ENCODE measurements at places on chromosomes 7 and 10.
A peak's percentile ranks its signal among the peaks of the same experiment; 100 is the strongest.

- no peak for DNase-seq
Observed at GRCh38 chr10:118523775-118524174, 71.7 kb downstream of the PRLHR start.

- DNase-seq: no peak
Observed at GRCh38 chr10:78794736-78795455, 273.9 kb upstream of the ZMIZ1 start.

- no peak for DNase-seq
Observed at GRCh38 chr7:93047514-93048099, 70.2 kb downstream of the SAMD9 start.

- peak; percentile 7 for DNase-seq
Observed at GRCh38 chr7:27899601-27900000, 159.6 kb downstream of the TAX1BP1 start.

GRCh38 chr10:92413011-92413410, 122.0 kb downstream of the MARCHF5 start:
- no peak for DNase-seq

DNA sequence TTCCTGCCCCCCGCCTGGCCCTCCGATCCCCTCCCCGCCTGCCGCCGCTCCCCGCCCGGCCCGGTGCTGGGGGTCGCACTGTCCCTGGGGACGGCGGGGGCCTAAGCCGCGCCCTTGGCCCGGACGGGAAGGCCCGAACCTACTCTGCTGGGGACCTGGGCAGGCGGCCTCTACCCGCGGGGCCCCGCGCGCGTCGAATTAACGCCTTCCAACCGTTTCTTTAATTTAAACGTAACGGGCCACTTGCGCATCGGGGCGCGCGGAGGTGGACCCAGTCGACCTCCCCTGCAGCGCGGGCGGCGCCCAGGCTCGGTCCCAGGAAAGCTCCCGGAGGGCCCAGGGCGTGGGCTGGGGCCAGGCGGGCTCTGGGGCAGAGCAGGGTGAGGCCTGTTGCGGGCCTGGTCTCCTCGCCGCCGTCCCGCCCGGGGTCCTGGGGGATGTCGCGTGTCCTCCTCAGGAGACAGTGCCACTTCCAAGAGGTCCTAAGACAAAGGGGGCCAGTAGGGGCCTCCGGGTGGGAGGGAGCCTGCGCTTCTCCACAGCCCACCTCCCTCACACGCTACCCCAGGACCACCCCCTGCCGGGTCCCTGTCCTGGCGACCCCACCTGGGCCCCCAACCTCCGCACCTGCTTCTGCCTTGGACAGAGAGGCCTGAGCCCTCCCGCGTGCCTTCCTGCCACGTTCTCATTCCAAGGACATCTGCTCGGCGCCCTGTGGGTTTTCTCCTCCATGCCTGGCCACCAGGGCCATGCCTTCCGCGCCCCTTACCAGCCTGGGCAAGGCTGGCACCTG, 658 bp upstream of the PTPRN2 start:
- DNase-seq: no peak

DNA sequence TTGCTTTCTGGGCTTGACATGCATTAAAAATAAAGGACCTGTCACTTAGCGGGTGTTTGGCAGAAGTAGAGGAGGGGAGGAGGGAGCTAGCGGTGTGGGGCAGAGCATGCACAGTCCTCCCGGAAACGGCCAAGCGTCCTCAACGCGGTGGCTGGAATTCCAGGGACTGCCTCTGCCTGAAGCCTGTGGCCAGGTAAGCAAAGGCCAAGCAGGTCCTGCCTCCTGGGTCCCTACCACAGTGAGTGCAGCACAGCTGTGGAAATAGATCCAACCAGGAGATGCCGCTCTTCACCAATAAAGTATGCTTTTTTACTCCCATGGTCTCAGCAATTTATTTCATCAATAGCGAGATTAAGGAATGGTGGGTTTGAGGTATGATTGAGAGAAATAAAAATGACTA, 323.4 kb downstream of the WDR37 start:
- DNase-seq: no peak

GRCh38 chr10:129660569-129660968, 193.5 kb downstream of the MGMT start:
- DNase-seq: no peak

- no peak for DNase-seq
Observed at GRCh38 chr10:114974625-114975024, 36.6 kb downstream of the TRUB1 start.

GRCh38 chr10:34816085-34816496, 995 bp upstream of the PARD3 start:
- no peak for DNase-seq

- no peak for DNase-seq
Observed at GRCh38 chr10:106519376-106520030, 645.0 kb downstream of the SORCS1 start.

- peak; percentile 24 for DNase-seq
Observed at GRCh38 chr10:92573091-92573797, 649 bp downstream of the IDE start.

DNA sequence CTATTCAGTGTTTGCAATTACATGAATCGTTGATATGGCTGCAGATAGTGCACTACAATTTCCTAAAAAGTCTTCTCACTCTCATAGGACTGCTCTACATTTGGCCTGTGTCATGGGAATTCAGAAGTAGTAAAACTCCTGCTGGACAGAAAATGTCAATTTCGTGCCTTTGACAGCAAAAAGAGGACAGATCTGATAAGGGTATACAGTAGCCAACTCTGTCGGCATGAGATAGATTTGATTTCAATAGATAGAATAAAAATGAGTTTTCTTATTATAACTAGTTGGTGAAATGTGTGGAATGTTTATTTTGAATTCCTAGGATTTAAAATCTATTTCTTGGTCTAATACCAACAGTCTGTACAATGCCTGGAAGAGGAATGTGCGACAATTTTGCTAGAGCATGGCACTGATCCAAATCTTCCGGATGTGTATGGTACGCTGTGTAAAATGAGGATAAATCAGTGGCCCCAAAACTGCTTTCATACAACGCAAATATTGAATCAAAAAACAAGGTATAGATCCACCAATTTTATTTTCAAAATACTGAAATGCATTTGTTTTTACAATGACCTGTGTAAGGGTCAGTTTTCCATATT, 133.5 kb upstream of the CDK13 start:
- DNase-seq: no peak

GRCh38 chr10:94042834-94043175, 49.1 kb downstream of the PLCE1 start:
- no peak for DNase-seq

GRCh38 chr7:3955751-3956696, 655.0 kb downstream of the SDK1 start:
- DNase-seq: no peak

DNA sequence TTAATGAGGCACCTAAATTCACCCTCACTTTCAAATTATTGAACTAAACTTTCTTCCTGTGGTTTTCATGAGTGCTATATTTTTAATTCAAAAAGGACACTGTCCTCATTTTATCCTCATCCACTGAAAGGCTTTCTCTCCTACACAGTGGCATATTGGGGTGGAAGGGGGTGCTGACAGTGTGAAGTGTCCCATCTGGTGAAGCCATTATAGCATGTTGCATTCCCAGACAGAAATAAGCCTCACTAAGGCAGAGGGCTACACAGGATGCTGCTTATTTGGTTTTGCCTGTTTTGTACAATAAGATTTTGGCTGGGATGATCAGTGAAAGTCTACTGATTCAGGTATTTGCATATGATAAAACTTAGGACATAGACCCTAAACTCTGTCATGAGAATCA, 82.4 kb upstream of the INHBA start:
- no peak for DNase-seq

DNA sequence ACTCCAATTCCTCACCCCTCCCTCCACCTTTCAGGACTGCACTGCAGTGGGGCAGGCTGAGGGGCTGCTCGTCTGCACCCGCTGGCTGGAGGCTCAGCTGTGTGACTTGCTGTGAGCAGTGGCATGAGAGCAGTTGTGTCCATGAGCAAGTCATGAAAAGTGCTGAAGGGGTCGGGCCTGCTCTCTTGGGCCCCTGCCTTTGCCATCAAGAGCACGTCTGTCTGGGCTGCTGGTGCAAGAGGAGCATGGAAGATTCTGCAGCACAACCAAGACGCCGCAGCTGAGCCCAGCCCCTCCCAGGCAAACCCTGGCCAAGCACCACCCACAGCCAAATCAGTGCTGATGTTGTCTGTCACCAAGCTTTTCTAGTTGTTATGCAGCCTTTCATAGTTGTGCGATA, 284.3 kb downstream of the TCERG1L start:
- no peak for DNase-seq

DNA sequence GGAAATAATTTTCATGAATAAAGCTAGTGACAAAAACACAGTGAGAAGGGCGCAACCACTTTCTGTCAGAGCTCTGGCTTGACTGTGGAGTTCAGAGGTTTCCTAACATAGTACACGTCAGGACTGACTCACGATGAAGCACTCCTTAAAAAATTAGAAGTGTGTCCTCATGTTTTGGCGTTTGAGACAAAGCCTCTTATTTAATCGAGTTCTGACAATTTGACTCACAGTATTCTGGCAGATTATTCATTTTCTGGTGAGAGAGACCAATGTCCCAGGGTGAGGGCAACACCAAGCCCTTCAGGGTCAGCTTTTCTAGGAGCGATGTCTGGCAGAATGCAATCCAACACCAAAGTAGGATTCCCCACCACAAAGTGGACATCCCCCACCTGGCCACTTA, 108.7 kb downstream of the DIP2C start:
- no peak for DNase-seq

DNA sequence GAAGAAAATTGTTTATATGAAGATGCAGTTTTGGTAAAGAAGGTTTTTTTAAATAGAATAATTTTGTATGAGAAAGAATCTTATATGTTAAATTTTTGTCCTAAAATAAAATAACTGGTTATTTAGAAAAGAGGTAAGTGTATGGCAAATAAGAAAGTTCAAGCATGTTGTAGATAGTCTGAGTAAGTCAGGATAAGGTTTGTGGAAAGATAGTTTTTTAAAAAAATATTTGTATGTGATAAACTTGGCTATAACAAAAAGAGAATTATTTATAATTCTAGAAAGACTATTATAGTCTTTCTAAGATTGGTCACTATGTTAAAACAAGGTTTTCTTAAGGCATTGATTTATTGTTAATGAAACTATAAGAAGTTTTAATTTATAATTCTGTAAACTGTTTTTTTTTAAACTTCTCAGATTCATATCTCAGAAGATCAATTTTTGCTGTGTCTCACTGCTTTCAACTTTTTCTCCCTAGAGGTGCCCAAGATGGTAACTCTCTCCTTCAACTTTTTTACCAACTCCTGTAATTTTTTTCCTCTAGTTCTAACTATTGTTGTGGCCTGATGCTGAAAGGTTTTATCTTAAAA, 698.6 kb downstream of the CCSER2 start:
- no peak for DNase-seq

GRCh38 chr10:59465088-59465487, 102.7 kb upstream of the FAM13C start:
- no peak for DNase-seq

DNA sequence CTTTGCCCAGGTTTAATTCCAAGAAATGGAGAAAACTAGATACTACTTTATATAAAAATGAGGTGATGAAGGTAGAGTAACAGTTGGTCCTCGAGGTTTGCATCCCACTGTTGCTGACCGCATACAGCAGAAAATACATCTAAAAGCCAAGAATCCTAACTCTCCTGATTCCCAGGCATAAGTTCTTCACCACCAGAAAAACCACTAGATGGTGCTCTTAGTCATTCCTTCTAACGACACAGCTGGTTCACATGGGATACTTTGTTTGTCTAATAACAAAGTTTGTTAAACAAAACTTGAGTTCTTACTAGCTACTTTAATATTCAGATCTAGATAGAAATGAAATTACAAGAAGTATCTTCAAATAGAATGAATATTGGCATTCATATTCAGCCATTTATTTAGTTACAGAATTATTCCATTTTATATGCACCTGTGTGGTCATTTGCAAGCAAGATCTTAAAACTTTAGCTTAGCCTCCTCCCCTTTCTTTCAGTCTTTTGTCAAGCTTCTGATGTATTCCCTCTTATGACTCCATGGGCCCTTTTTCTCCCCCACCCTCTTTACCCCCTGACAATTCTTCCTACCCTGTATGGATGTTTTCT, 54.1 kb upstream of the CYP26C1 start:
- no peak for DNase-seq

- DNase-seq: no peak
Observed at GRCh38 chr10:86067436-86068050, 299.1 kb downstream of the GRID1 start.

DNA sequence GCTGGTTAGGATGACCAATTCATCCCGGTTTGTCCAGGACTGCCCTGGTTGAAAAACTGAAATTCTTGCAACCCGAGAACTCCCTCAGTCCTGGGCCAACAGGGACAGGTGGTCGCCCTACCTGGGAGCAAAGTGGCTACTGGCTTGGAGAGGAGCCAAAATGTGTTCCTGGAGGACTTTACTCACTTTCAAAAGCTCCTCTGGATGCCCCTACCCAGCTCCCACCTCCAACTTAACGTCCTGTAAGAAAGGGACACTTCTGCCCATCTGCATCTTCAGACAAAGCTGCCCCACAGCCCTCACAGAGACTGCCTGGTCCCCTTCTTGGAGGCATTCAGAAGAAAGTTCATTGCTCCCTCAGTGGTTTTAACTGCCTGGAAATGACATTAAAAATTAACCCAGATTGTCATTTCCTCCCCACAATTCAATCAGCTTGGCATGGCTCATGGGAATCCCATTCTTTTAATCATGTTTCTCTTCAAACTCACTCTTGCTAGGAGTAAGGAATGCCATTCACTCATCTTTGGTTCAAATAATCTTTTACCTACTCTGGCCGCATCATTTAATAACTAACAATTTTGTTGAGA, 24.0 kb upstream of the HSPA12A start:
- no peak for DNase-seq

GRCh38 chr10:97444212-97444611, 1.6 kb downstream of the EXOSC1 start:
- DNase-seq: no peak

GRCh38 chr10:126204320-126204719, 184.0 kb downstream of the ADAM12 start:
- DNase-seq: no peak
